ENCODE measurements at places on chromosomes 2 and 18.
A peak's percentile ranks its signal among the peaks of the same experiment; 100 is the strongest.

DNA sequence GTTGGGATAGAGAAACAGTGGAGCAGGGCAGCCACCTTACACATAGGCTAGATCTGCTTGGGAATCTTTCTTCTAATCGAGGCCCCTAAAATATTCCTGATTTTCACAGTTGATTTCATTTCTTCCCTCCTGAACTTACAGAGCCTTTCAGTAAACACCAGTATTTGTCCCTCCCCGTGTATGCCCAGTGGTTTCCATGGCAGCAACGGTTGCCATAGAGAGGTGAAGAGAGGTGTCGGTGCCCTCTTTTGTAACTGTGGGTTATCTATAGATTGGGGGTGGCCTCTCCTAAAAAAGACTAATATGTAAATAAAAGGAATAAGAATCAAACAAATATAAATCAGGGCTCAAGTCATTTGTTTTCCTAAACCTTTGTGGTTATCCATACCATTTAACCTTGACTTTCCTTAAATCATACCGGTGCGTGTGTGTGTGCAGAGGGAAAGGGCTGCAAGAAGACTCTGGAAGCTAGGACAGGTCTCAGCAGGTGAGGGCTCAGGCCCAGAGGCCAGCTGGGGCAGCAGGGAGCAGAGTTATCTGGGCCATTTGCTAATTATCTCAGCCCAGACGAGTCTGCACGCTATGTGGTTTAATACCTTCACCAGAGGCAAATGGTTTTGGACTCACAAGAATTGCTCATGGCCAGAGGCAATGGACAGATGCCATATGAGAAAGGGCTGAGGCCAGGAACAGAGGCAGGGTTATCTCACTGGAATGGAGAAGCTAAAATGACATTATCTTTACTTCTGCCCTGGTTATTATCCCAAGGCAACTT lies 35.5 kb downstream of the LIPG start:
- DNase-seq: no peak

DNA sequence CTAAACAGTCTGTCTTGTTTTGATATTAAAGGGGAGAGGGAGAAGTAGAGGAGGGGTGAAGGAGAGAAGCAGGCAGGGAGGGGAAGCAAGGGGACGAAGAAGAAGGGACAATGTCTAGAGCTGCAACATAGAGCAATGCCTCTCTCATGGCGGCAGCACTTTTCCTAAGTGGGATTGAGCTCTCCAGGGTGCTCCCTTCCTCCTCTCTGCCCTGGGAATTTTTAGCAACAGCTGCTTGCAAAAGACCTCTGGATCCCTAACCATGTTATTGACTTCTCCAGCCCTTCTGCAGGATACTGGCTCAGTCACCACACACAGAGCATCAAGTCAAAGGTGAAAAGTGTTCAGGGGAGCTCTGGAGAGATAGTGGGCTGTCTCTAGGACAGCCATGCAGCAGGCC lies 734.9 kb downstream of the EPHA4 start:
- no peak for DNase-seq

GRCh38 chr2:40093021-40093675 lies 314.1 kb upstream of the THUMPD2 start:
- peak; percentile 76 for DNase-seq

GRCh38 chr2:12167525-12168317 lies 421.3 kb downstream of the LPIN1 start:
- DNase-seq: no peak
